ENCODE measurements at places on chromosomes 7 and 10. TPM values are rescaled to one million over a fixed set of nuclear protein-coding genes. Genes with fewer than 3 reads are reported as not detected.

- DNase-seq, result no peak
Measured at GRCh38 chr10:124827474-124827873, 25.9 kb downstream of the ABRAXAS2 start.

GRCh38 chr10:78361031-78361430 lies 327.4 kb downstream of the RPS24 start:
- no peak for DNase-seq

- DNase-seq, result no peak
Measured at GRCh38 chr7:142308918-142309317, 51.1 kb upstream of the PRSS58 start.

GRCh38 chr10:44958898-44959246 lies 730 bp upstream of the RASSF4 start:
- no peak for DNase-seq

GRCh38 chr10:133461841-133462240 lies 8.1 kb downstream of the SCART1 start:
- no peak for DNase-seq

- DNase-seq, result no peak
Measured at GRCh38 chr7:157301610-157302120, 35.1 kb upstream of the DNAJB6 start.

- DNase-seq, result no peak
Measured at GRCh38 chr10:106500925-106501525, 663.5 kb downstream of the SORCS1 start.

DNA sequence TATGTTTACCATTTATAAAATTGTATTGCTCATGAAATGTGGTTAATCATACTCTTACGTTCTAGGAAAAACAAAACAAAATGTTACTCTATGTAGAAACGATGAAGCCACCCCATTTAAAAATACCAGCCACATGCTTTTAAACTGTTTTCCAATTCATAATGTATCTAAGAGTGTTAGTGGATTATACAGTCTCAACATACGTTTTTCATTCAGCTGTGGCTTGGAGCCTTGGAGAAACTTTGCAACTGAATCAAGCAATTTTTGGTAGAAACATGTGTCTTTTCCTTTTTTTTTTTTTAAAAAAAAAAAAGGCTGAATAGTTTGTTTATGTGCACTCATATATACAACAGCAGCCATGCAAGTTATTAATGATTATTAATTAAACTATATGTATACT lies 378.0 kb upstream of the SEMA3D start:
- no peak for DNase-seq

Gene VSTM2A
- polyA plus RNA-seq, result 2.7 TPM

Gene ANKRD30A
- polyA plus RNA-seq, result 0.01 TPM

Gene RAMP3
- polyA plus RNA-seq, result 5.1 TPM

Gene PLAC9
- polyA plus RNA-seq, result 17.8 TPM

Gene CRTAC1
- 2.5 TPM for polyA plus RNA-seq
